ENCODE measurements at places on chromosomes 6 and 20.

GRCh38 chr20:19404826-19405225 lies 192.4 kb downstream of the SLC24A3 start:
- no peak overlapping the region for H3K4me3 ChIP-seq
- no peaks in the 10 kb centered on the region for H3K4me1 ChIP-seq
- DNase-seq, result no peak
- no peaks in the 10 kb centered on the region for H3K27me3 ChIP-seq
- H3K27ac ChIP-seq, result no peak overlapping the region

DNA sequence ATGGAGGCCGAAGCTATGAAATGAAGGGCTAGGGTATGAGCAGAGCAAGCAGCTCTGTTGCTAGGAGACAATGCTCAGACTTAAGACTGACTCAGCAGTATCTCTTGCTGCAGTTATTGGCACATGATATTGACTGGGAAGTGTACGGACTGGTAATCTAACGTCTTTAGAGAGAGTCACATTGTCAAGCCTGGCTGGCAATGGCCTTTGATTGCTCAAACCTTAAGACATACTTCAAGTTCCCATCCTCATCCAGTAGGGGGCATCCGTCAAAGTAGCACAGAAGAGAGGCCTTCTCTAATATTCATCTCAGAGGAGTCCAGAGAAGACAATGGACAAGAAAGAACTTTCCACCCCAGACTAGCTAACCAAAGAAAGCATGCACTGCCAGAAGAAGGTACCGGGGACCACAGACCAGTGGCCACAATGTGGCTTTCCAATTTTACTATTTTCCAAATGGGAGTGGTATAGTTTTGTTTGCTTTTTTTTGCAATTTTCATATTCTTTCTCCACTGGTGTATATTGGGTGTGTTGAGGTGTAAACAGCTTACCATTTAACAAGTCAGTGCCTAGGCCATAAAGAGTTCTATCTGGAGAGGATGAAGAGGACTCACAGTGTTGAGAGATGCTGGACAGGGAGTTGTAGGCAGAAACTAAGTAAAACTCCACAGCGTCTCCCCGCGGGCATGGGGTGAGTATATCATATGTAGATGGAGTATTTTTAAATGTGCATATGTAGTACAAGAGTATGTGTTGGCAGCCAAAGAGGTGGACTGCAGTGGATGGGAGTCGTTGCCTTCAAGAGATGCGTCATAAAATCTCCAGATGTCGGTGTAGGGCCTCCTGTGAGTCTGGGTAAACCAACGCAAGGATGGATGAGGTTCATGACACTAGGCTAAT lies 36.7 kb downstream of the LRFN2 start:
- no peaks in the 10 kb centered on the region for H3K36me3 ChIP-seq
- DNase-seq, result no peak
- no peaks in the 10 kb centered on the region for H3K4me1 ChIP-seq

DNA sequence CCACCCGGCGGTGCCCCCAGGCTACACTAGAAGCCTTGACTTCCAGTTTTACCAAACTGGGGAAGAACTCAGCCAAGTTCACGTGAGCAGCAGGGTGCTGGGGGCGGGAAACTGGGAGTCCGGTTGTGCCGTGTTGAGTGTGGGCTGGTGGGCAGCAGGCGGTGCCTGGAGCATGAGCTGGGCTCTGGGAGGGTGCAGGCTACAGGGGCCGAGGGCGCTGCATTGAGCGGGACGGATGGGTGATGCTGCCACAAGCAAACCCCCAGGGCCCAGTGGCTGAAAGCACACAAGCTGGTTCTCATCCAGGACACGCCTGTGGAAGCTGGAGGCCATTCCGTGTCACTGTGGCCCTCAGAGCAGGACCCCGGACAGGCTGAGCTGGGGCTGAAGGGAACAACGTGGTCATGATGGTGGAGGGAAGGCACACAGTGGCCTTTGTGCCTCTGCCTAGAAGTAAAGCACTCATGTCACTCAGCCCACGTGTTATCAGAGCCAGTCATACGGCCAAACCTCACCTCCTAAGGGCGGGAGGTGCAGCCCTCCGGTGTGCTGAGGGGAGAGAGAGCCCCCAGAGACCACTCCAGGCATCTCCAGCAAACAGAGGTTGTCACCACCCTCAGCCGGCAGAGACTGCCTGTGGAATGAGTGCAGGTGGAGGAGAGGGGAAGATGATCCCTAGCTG lies 29.5 kb downstream of the RBM38 start:
- H3K36me3 ChIP-seq, result no peaks in the 10 kb centered on the region
- peaks cover 4% of the 10 kb centered on the region for H3K27me3 ChIP-seq
- no peak overlapping the region for H3K27ac ChIP-seq
- H3K4me3 ChIP-seq, result no peak overlapping the region

GRCh38 chr6:90643381-90643780 lies 56.5 kb upstream of the MAP3K7 start:
- no peak overlapping the region for H3K27ac ChIP-seq
- H3K4me1 ChIP-seq, result no peaks in the 10 kb centered on the region
- no peak overlapping the region for H3K4me3 ChIP-seq
- H3K27me3 ChIP-seq, result peaks cover 13% of the 10 kb centered on the region
- no peaks in the 10 kb centered on the region for H3K36me3 ChIP-seq
- no peak for DNase-seq

DNA sequence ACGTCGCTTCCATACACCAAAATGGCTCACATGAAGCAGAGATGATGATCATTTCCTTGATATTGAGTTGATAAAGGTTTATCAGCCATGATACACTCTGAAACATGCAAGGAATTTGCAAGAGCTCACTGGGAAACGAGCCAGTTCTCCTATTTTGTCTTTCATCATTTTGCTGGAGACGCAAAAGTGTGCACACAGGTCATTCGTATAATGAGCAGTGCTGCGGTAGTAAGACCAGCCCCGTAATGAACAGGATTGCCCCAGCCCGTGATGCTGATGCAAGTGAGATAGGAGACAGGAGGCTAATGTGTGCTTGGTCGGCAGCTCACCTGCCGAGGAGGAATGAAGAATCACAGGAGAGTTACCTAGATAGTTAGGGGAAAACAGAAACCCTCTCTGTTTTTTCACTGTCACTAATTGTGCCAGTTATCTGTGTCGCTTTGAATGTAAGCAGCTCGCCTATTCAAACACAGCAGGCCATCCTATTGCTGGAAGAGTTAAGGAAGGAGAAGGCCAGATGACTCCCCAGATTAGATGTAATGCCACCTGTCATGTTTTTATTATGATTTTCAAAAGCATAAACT lies 391.8 kb downstream of the SAMD5 start:
- H3K4me3 ChIP-seq, result no peak overlapping the region
- no peaks in the 10 kb centered on the region for H3K27me3 ChIP-seq
- H3K36me3 ChIP-seq, result no peaks in the 10 kb centered on the region

DNA sequence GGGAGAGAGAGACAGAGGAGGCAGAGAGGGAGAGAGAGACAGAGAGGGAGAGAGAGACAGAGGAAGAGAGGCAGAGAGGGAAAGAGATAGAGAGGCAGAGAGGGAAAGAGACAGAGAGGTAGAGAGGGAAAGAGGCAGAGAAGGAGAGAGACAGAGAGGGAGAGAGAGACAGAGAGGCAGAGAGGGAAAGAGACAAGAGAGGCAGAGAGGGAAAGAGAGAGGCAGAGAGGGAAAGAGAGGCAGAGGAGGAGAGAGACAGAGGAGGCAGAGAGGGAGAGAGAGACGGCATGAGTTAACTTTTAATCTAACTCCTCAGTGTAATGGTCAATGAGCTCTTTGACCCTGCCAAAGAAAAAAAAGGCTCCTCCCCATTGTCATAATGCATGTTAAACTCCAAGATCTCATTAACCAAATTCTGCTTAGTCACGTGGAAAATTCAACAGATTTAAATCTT lies 7.1 kb downstream of the ELOVL2 start:
- peaks cover 58% of the 10 kb centered on the region for H3K27me3 ChIP-seq
- H3K4me3 ChIP-seq, result no peak overlapping the region
- no peak for DNase-seq
- H3K36me3 ChIP-seq, result no peaks in the 10 kb centered on the region

DNA sequence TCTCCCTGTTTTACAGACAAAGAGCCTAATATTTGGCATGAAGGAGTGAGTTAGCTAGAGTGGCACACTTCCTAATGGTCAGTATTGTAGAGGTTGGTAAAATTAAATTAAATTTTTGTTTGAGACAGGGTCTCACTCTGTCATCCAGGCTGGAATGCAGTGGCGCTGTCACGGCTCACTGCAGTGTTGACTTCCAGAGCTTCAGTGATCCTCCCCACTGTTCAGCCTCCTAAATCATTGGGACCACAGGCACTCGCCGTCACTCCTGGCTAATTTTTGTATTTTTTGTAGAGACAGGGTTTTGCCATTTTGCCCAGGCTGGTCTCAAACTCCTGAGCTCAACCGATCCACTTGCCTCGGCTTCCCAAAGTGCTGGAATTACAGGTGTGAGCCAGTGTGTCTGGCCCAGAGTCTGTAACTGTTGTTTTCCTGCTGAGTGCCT lies 70.9 kb downstream of the SCAND1 start:
- H3K27me3 ChIP-seq, result no peaks in the 10 kb centered on the region
- peaks cover 9% of the 10 kb centered on the region for H3K4me1 ChIP-seq
- no peak overlapping the region for H3K4me3 ChIP-seq
- no peak for DNase-seq
- peaks cover under 1% of the 10 kb centered on the region for H3K36me3 ChIP-seq
- no peak overlapping the region for H3K27ac ChIP-seq

DNA sequence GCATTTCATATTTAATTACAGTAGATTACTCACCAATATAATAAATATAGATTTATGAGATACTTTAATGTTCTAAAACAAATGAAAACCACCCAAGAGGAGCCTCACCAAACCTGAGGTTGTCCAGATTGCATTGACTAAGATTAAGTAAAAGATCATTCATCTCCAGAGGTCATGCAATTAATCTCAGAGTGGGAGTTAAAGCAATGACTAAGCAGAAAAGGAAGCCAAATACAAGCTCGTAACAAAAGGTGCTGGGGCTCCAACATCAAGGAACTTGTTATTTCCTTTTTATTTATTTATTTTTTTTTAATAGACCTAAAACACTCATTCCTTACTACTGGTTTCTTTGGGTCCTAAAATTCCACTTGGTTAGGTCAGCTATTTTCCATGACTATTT lies 57.7 kb downstream of the RSPO3 start:
- H3K36me3 ChIP-seq, result no peaks in the 10 kb centered on the region
- H3K4me1 ChIP-seq, result no peaks in the 10 kb centered on the region
- H3K27me3 ChIP-seq, result peaks cover 2% of the 10 kb centered on the region
- no peak overlapping the region for H3K27ac ChIP-seq

DNA sequence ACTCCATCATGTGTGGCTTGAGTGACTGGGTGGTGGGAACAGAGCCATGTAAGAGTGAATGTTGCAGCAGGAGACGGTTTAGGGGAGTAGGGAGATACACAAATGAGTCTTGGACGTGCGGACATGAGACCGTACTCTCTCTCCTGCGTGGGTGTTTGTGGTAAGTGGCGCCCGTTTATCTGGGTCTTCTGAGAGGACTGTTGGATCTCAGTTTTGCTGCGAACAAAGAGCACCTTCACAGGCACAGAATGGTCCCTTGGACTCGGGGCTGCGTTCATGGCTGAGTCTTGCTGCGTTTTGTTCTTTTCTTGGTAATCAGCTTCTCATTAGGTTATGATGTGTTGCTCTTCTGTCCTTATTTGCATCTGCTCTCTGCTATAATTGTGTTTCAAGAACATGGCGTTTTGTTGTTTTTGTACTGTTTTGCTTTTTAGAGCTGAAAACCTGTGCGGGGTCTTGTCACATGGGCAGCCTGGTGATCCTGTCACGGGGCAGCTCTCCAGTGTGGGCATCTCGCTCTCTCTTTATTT lies 28.5 kb downstream of the STK35 start:
- no peaks in the 10 kb centered on the region for H3K36me3 ChIP-seq
- no peak overlapping the region for H3K4me3 ChIP-seq
- H3K27me3 ChIP-seq, result no peaks in the 10 kb centered on the region
- DNase-seq, result no peak
- peaks cover 11% of the 10 kb centered on the region for H3K4me1 ChIP-seq

GRCh38 chr6:21461844-21462518 lies 131.6 kb upstream of the SOX4 start:
- H3K4me1 ChIP-seq, result no peaks in the 10 kb centered on the region
- no peak overlapping the region for H3K4me3 ChIP-seq

- no peaks in the 10 kb centered on the region for H3K4me1 ChIP-seq
- no peaks in the 10 kb centered on the region for H3K36me3 ChIP-seq
- DNase-seq, result no peak
Measured at GRCh38 chr6:88105741-88106340, 58.2 kb downstream of the SPACA1 start.
